Neural progenitor cell (in vitro differentiated cells): ENCODE measurements at places on chromosomes 5 and 9. TPM values are rescaled to one million over a fixed set of nuclear protein-coding genes. Genes with fewer than 3 reads are reported as not detected.

Gene ROR2
- 20.1 and 32.7 TPM in 2 replicates for total RNA-seq

Gene FABP6
- total RNA-seq: 0.50 and 4.8 TPM in 2 replicates

Gene TEK
- total RNA-seq: 12.3 and 14.6 TPM in 2 replicates

Gene CCL28
- 0.06 TPM in 1 of 2 replicates, not detected in the other for total RNA-seq

Gene SLC24A2
- total RNA-seq: 0.43 and 0.46 TPM in 2 replicates

Gene IL13
- not detected in 2 replicates for total RNA-seq

Gene MRPS30
- 87.4 and 92.3 TPM in 2 replicates for total RNA-seq

Gene PCSK1
- 2.3 and 3.9 TPM in 2 replicates for total RNA-seq

Gene TXNDC8
- total RNA-seq: not detected in 2 replicates

Gene CDHR2
- total RNA-seq: not detected in 2 replicates

Gene PRUNE2
- 18.4 and 28.2 TPM in 2 replicates for total RNA-seq

Gene PCA3
- total RNA-seq: 0.30 and 0.56 TPM in 2 replicates

Gene AJM1
- total RNA-seq: 0.77 TPM in 1 of 2 replicates, not detected in the other

Gene SMU1
- total RNA-seq: 28.6 and 34.9 TPM in 2 replicates

Gene WNK2
- total RNA-seq: 6.2 and 16.7 TPM in 2 replicates

Gene ITK
- not detected in 2 replicates for total RNA-seq

Gene SPAG8
- total RNA-seq: 1.3 and 1.6 TPM in 2 replicates

Gene IL9
- not detected in 2 replicates for total RNA-seq

Gene ECM2
- total RNA-seq: not detected in 2 replicates

Gene FAXDC2
- total RNA-seq: 7.3 and 9.2 TPM in 2 replicates

Gene FGF18
- 0.06 and 0.22 TPM in 2 replicates for total RNA-seq

Gene ATP6V1G1
- total RNA-seq: 157 and 253 TPM in 2 replicates

Gene CCDC192
- total RNA-seq: 2.7 TPM in 1 of 2 replicates, not detected in the other

Gene C9orf152
- total RNA-seq: not detected in 2 replicates

Gene TMEM161B
- total RNA-seq: 21.6 and 46.1 TPM in 2 replicates

Gene SLC34A3
- not detected in 2 replicates for total RNA-seq

Gene NCS1
- total RNA-seq: 16.0 and 28.5 TPM in 2 replicates

Gene GNA14
- total RNA-seq: 0.15 TPM in 1 of 2 replicates, not detected in the other

Gene CKMT2
- total RNA-seq: not detected in 2 replicates

Gene ATP10B
- not detected in 2 replicates for total RNA-seq

Gene C5orf47
- total RNA-seq: 0.69 and 0.90 TPM in 2 replicates

Gene CDC23
- total RNA-seq: 62.8 and 83.3 TPM in 2 replicates

Gene INSL4
- total RNA-seq: not detected in 2 replicates

Gene BDP1
- 23.2 and 36.2 TPM in 2 replicates for total RNA-seq

Gene PROB1
- total RNA-seq: 0.67 and 2.6 TPM in 2 replicates

Gene ZNF474
- total RNA-seq: 0.40 and 1.3 TPM in 2 replicates

Gene PCDHGC3
- 14.7 and 17.2 TPM in 2 replicates for total RNA-seq

Gene PCDHA4
- 9.7 and 13.7 TPM in 2 replicates for total RNA-seq

Gene PCDHA8
- 0.90 and 1.6 TPM in 2 replicates for total RNA-seq

Gene ERCC8
- 43.7 and 48.0 TPM in 2 replicates for total RNA-seq

Gene PCDHB5
- total RNA-seq: 11.9 and 15.2 TPM in 2 replicates

Gene OBP2B
- total RNA-seq: not detected in 2 replicates

Gene SPACA9
- total RNA-seq: 1.9 and 2.4 TPM in 2 replicates

Gene CHSY3
- 0.30 and 0.90 TPM in 2 replicates for total RNA-seq

Gene NEK6
- total RNA-seq: 18.5 and 21.2 TPM in 2 replicates

Gene C5orf46
- not detected in 2 replicates for total RNA-seq

Gene SSBP2
- total RNA-seq: 156 and 175 TPM in 2 replicates

Gene FBP2
- not detected in 2 replicates for total RNA-seq
